ENCODE measurements at places on chromosomes 13 and 19.

DNA sequence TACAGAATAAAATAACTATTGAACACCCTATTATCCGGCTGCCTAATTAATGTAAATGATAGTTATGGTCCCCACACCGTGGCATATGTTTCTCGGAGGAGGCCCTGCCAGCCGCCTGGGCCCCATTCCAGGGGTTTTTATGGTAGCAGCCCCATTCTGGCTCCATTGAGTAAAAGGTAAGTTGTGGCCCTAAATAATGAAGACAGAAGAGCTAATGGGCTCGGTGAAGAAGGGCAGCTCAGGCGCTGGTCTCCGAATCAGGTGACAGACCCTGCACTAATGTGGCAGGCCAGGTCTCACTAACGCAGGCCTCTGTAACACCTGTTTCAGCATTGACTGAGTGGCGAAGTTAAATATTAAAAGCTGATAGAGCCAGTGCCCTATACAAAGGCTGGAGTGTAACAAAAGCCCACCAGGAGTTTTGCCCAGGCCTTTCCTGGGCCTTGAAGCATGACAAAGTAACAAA is 19.1 kb downstream of the POP4 start:
- no peak for ATAC-seq

GRCh38 chr13:109156181-109156935 is 526.9 kb downstream of the MYO16 start:
- peak; percentile 74 for ATAC-seq

DNA sequence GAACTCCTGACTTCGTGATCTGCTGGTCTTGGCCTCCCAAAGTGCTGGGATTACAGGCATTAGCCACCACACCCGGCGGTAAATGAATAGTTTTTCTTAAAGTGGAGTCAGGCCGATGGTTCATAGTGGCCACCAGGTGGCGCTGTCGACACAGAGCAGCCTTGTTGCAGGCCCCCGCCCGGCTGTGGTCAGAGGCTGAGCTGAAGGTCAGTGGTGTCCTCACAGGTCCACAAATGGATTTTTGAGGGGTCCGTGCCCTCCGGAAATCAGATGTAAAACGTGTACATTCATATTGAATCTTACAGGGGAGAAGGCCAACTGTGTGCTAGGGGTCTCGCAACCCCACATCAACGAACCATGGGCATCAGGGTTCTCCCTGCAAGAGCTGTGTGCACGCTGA is 13.4 kb upstream of the WDR18 start:
- no peak for ATAC-seq

- no peak for ATAC-seq
These were observed 80.4 kb upstream of the SPATA13 start for GRCh38 chr13:24080134-24080533.

- ATAC-seq, result no peak
These were observed 90.6 kb downstream of the TNFSF13B start for GRCh38 chr13:108360139-108360538.

- ATAC-seq, result no peak
These were observed 45.0 kb downstream of the CBY2 start for GRCh38 chr13:45747071-45747470.

DNA sequence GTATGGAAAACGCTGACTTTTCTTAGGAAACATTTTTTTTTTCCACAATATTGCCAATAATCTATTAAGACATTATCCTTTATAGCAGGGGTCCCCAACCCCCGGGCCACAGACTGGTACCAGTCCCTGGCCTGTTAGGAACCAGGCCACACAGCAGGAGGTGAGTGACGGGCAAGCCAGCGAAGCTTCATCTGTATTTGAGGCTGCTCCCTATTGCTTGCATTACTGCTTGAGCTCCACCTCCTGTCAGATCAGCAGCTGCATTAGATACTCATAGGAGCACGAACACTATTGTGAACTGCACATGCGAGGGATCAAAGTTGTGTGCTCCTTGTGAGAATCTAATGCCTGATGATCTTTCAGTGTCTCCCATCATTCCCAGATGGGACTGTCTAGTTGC is 793.7 kb downstream of the SLITRK5 start:
- ATAC-seq, result no peak

GRCh38 chr13:106415442-106415841 is 120.0 kb downstream of the EFNB2 start:
- ATAC-seq, result no peak

- ATAC-seq, result peak; percentile 73
These were observed 16.0 kb upstream of the ERCC1 start for GRCh38 chr19:45439569-45440258.

DNA sequence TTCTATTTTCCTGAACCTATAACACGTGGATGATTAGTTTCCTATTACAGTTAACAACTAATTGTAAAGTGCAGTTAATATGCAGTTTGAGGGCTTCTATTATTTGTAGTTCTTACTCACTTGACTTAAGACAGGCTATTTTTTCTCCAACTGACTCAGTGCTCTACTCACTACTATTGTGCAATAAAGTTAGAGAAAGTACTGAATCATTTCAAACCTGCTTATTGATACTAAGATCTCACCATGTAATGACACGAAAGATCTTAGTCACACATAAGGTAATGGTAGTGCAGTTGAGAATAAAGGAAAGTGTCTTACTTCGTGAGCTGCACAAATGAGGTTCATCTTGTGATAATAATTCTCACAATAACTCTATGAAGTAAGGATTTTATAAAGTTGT is 22.8 kb upstream of the ITM2B start:
- ATAC-seq, result no peak

- ATAC-seq, result no peak
These were observed 201.5 kb upstream of the CSNK1A1L start for GRCh38 chr13:37306778-37307544.

DNA sequence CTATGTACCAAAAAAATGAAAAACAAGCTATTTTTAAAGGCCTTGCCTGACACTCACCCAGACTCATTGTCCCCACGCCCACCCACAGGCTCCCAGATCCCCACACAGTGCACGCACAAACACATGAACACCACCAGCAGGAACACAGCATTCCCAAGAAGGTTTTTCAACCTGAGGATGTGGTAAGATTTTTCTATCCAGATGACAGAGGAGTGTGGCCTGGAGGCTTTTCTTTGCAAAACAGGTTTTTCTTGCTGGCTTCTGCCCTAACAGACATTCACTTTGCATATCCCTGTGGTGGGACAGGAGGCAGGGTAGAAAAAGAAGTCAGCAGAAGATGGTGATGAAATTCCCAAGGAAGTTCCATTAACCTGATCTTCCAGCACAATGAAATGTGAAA is 97.8 kb downstream of the KLF12 start:
- no peak for ATAC-seq

GRCh38 chr19:558770-559439 is 13.5 kb upstream of the BSG start:
- no peak for ATAC-seq

GRCh38 chr13:21075011-21075378 is 13.6 kb upstream of the LATS2 start:
- peak; percentile 49 for ATAC-seq

DNA sequence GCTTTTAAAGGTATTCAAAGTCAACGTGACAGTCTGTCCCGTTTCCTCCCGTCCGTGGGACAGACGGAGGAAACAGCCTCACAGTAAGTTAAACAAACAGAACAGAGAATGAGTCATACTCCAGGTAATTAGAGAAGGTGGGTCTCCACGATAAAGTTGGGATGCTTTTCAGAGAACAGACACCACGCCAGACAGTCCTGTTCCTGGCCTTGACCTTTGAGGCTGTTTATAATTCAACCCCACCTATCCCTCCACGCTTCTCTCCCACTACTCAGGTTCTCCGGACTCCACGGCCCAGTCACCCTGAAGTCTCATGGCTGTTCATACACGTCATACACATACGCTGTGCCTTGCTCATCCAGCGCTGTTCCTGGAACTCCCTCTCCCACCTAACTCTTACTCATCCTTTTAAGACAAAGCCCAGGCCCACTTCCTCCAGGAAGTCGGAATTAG is 42.5 kb downstream of the ARHGEF18 start:
- ATAC-seq, result no peak

DNA sequence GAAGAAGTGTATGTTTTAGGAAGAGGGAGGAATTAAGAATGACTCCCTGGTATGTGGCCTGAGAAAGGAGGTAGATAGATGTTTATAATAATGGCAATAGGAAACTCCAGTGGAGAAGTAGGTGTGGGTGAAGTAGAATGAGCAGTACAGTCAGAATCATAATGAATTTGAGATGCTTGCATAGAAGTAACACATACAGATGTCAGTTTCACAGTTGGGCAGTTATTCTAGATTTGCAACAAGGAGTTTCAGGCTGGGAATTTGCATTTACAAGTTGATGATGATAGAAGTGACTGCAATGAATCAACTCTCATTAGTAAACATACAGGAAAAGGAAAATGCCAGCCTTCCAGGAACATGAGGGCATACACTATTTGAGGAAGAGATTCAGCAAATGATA is 149.0 kb downstream of the SLITRK1 start:
- ATAC-seq, result no peak

GRCh38 chr19:30076751-30077670 is 135.0 kb downstream of the URI1 start:
- no peak for ATAC-seq

DNA sequence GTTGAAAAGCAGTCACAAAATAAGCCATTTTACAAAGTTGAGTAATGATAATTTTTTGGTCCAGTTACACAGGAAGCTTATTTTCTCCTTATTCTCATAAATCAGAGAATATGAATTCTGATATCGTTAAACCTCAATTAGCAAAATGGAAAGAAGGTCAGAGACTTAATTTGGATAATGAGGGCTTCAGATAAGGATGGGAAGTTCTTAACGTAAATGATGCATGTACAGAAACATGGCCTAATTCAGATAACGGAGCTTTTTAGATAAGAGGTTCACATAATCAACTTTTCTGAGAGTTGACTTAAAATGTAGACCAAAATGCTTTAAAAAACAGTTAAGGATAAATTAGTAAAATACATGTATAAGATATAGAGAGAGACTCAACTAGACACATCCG is 746.3 kb upstream of the SLC10A2 start:
- no peak for ATAC-seq

DNA sequence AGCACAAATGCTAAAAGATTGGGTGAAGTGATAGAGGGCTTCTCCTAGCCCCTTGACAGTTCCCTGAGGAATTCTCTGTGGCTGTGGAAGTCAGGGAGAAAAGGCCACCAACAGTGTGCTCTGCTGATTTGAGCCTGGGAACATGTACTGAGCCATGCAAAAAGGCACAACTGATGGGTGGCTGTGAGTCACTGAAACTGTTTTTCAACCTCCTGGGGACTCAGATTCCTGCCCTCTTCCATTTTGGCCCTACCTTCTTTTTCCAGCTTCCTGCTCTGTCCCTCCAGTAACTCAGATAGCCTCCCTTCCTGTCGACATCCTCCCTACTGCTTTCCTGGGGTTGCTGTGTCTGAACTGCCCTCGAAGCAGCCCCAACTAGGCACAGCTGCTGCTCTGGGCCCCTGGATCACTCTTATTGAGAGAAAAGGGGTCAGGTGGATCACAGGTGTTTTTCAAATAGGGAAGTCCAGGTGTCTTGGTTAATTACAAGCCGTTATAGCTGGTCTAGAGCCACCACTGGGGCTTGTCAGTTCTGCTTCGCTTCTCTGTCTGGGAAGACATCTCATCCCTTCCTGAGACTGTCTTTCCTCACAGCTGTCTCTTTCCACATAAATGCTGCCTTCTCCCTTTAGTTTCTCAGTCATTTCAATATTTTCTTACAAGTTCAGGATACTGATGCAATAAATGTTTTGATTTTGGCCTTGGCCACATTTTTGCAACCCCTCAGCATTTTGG is 13.7 kb downstream of the FAM124A start:
- no peak for ATAC-seq

- ATAC-seq, result no peak
These were observed 4.2 kb downstream of the EPS15L1 start for GRCh38 chr19:16467581-16467980.

DNA sequence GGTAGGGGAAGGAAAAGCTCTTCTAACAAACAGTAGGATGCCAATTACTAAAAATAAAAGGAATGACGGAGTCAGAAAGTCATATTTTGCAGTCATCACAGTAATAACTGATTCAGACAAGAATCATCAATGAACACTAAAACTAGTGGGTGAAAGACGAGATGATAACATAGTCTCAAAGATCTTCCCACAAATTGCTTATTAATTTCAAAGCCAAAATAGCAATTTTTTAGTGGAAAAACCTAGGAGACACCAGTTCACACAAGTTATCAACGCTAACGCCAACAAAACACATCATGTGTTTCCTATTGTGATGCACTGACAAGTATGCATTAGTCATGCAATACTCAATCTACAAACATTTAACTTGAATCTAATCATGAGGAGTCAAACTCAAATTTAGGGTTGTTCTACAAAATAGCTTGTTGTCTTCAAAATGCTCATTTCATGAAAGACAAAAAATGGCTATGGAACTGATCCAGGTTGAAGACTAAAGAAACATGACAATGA is 18.6 kb downstream of the ZNF233 start:
- no peak for ATAC-seq

- no peak for ATAC-seq
These were observed 232.6 kb downstream of the UQCRFS1 start for GRCh38 chr19:28980236-28980868.

GRCh38 chr13:59837101-59837500 is 326.6 kb downstream of the DIAPH3 start:
- no peak for ATAC-seq

GRCh38 chr13:105641121-105641520 is 894.3 kb downstream of the EFNB2 start:
- ATAC-seq, result no peak

DNA sequence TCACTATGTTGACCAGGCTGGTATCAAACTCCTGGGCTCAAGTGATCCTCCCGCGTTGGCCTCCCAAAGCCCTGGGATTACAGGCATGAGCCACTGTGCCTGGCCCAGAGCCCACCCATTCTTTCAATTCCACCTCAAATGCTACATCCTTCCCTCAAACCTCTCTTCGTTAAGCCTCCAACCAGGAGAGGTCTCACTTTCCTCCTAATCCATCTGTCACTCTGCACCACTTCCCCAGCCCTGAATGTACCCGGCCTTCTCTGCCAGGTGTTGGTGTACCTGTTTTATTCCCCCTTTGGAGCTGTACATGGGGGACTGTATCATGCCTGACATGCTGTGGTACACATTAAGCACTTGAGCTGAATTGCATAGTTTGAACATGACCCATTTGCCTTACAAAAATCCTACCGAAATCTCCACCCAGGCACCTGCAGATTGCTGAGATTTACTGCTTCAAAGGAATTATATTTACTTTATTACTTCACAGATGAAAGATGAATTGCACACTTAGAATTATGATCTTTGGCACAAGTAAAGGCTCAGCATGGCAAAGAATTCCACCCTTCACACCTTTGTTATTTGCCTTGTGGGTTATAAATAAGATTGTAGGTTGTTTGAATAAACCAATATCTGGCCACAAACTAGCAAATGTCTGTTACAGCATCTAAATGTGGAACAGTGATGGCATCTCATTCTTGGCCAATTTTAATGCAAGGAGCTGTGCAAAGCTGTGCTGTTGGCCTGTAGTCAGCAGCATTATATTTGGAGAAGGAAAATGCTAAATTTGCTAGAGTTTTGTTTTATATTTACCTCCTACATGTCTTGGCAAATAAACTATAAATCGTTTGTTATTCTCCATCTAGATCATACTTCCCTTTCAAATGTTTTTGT is 15.6 kb upstream of the WASF3 start:
- no peak for ATAC-seq

GRCh38 chr13:77390391-77390790 is 63.5 kb upstream of the MYCBP2 start:
- ATAC-seq, result peak; percentile 55
